ENCODE measurements at places on chromosomes 2 and 18.

- DNase-seq, result no peak
Observed at GRCh38 chr2:66198873-66199272, 236.1 kb upstream of the MEIS1 start.

DNA sequence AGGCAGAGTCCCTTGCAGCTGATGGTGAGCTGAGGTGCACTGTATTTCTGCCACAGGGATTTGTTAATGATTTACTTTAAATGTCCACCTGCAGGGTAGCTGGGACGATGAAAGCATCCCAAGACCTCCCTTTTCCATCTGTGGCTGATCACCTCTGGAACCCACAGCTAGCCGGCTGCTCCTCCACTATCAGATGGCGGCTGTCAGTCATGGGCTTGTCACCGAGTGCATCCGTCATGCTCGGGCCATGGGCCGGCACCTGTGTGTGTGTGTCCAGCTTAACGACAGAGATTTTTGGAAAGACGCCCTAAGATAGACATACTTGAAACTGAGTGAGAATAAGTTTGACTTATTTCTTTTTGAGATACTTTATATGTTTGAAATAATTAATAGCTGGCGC is 235.2 kb downstream of the FAM210A start:
- no peak for DNase-seq

- no peak for DNase-seq
Observed at GRCh38 chr18:59272891-59273758, at the start of gene RAX. Gene RAX (minus strand): TSS chr18:59273454. CDS start chr18:59273206, 248 bp downstream.

DNA sequence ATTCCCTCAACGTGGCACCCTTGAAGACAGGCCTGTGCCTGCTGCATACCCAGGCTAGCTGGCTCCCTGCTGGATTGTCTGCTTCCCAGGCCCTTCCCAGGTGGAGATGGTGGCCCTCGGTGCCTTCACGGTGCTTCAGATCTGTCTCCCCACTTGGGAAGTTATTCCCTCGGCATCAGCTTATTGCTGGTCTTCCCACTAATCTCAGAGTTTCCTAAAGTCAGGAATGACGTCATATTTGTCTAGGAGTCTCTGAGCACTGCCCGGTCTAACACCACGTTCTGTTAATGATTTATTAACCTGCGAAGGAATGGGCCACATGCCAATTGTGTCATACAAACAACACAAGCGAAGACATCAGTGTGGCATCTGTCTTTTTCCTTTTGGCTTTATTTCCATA is 269.8 kb upstream of the ID2 start:
- no peak for DNase-seq

DNA sequence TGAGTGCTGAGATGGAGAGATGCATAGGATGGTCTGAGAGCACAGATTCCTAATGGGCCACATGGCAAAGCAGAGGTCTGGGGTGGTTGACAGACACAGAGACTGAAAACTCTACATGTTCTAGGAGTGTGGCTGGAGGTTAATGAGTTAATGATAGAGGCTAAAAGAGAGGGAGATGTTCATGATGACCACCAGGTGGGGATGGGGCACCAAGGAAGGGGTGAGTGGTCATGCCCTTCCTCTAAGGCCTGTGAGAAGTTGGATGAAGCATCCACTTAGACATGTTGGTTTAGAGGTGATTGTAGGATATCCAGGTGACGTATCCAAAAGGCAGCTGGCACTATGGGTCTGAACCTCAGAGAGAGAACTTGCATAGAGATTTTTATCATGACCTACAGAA is 102.1 kb downstream of the LRP2 start:
- DNase-seq, result no peak

GRCh38 chr2:67649331-67650261 is 252.5 kb downstream of the ETAA1 start:
- DNase-seq, result peak; percentile 79
